ENCODE measurements at places on chromosomes 13 and 19.
A peak's percentile ranks its signal among the peaks of the same experiment; 100 is the strongest.

DNA sequence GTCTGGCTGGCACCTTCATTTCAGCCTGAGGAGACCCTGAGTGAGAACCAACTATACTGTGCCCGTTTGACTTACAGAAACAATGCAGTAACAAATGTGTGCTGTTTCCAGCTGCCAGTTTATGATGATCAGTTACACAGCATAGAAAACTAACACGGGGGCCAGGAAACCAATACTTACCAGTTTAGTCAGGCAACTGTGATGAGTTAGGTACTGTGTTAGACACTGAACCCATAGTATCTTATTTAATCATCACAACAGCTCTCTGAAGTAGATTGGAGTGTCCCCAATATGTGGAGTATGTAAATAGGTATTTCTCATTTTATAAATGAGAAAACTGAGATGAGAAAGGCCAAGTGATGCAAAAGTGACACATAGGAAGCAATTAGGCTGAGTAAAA lies 620.9 kb upstream of the KLF12 start:
- DNase-seq: no peak

- DNase-seq: no peak
Observed at GRCh38 chr13:99270518-99270917, 12.3 kb upstream of the GPR18 start.

GRCh38 chr19:48624791-48625723 lies 5.8 kb downstream of the SPHK2 start:
- no peak for DNase-seq

- DNase-seq: no peak
Observed at GRCh38 chr13:114102521-114103288, 29.7 kb downstream of the RASA3 start.

DNA sequence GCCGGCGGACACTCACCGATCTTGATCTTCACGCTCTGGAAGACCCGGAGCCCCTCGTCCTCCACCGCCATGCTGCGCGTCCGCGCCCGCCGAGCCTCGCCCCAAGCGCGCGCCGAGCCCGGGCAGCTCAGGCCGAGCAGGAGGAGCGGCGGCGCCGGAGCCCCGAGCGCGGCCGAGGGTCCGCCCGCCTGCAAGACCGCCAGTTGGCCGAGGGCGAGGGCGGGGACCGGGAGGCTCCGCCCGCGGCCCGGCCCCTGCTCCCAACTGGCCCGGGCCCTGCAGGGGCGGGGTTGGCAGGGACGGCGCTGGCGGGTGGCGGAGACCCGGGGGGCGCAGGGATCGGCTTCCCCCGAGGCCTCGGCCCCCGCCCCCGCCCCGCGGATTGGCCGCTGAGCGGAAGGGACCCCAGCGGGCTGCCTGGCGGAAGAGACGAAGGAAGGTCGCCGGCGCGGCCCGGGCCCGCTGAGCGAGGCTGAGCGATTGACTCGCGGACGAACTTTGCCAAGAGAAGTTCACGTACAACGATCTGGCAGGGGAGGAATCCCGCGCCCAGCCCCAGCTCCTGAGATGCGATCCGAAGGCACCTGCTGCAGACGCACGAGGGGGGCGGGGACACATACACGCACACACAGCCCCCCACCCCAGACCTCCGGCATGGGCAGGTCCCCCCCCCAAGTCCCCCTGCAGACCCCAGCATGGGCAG lies at the start of gene RASA3:
Gene RASA3 (minus strand): TSS at position 205 of the 703 bp plus-strand sequence. CDS start 134 bp downstream, at position 71.
- DNase-seq: peak; percentile 87

GRCh38 chr19:31351056-31351854 lies 2.0 kb upstream of the TSHZ3 start:
- peak; percentile 61 for DNase-seq
